ENCODE measurements at places on chromosomes 3 and 15.

- DNase-seq: no peak
Measured at GRCh38 chr3:157311633-157312375, 124.8 kb upstream of the PTX3 start.

DNA sequence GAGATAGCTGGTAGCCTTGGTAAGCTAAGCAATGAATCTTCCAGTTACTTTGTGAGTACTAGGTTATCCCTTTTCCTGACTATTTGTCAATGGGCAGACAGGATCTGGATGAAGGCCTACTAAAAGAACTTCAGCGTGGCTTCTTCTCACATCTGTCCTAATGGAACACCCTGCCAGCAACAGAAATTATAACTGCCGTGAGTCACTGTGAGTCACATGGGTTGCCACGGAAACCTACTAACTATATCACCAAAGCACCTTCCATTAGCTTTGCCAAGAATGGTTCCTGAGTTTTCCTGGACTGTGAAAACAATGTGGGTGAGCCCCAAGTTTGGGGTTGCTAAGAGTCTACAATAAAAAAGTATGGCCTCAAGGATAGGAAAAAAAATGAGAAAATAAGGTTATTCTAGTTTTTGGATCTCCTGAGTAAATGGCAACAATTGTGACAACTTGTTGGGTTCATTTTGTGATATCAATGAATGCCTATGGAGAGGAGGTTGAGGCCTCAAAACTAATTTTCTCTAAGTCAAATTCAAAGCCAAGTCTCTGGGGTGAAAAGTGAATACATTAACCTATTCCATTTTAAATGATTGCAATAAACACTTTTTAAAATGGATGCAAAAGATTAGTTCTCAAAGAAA lies 195.1 kb upstream of the ICE2 start:
- no peak for DNase-seq

GRCh38 chr3:62132027-62132602 lies 241.2 kb downstream of the FEZF2 start:
- DNase-seq: no peak

- no peak for DNase-seq
Measured at GRCh38 chr3:132679911-132680310, 19.8 kb downstream of the UBA5 start.

DNA sequence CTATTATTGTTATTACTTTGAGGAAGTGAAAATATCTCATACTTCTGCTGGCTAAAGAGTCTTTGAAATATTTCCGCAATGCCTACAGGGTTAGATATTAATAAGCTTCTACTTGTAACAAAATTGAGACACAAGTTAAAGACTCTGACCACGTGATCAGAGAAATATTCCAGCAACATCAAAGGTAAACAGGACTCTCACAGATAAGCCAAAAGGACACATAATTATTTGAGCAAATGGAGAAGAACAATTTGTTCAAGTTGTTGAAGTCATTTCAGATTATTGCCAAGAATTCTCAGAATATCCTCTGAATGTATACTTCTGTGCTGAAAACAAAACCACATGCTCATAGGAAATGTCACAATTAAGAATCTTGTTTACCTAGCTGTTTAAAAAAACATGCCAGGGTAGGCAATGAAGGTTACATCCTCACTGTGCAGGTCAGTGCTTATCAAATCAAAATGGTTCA lies 225.8 kb upstream of the ALCAM start:
- no peak for DNase-seq

- no peak for DNase-seq
Measured at GRCh38 chr3:178318340-178318739, 217.9 kb upstream of the KCNMB2 start.

DNA sequence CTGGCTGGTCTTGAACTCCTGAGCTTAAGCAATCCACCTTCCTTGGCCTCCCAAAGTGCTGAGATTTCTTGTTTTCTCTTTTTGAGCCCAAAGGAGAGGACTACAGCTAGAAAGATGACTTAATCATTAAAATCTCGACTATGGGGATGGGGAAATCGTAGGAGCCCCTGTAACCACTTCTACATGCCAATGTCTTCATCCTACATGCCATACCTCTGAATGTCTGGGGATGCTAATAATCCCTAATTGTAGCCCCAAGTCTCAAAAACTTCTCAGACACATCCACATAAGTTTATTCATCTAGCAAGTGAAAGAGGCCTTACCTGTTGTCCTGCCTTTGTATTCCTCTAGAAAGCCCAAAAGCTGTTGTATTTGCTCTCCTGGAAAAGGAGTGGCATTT lies 3.7 kb upstream of the RHOV start:
- DNase-seq: no peak

- no peak for DNase-seq
Measured at GRCh38 chr3:108178676-108179075, 43.5 kb downstream of the IFT57 start.

DNA sequence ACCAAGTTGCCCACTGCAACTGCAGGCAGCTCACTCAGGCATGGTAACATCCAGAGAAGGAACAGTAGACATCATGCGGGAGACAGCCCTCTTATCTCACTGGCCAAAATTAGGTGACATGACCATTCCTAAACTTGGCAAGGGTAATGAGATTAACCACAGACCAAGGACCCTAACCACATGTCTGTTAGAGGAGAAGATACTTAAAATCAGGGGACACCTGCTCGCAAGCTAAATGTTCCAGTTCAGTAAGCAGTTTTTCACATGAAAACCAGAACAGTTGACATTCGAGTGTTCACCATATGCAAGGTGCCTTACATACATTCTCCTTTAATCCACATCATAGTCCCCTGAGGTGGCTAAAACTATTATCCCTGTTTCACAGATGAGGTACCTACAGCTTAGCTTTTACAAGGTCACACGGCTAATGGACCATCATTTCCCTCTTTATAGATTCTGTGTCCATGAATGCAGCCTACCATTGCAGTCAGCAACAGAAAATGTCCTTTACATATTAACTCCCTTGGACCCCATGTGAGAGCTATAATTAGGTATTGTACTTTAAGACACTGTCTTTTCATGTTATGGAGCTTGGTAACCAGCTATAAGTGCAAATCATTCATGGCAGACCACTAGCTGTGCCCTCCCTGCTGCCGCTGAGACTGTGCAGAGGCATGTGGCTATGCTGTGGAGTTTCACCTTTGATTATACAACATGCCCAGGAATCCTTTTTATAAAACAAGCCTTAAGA lies 154.1 kb downstream of the LIPC start:
- no peak for DNase-seq

- no peak for DNase-seq
Measured at GRCh38 chr15:99615460-99615859, 49.7 kb downstream of the MEF2A start.

DNA sequence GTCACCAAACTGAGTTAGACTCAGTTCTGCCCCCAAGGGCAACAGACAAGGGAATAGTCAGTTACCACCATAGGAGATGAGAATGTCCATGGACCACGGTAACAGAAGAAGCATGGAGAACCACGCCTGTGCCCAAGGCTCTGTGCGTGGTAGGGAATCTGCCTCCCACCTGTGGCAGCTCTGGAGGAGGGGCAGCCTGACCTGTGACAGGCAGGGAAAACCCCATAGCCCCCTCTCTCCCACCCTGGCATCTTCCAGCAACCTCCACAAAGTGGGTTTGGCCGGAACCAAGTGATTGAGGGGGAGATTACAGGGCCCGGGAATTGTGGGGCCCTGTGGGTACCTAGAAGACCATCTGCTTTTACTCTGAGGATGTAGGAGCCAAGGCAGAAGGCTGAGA lies 14.3 kb upstream of the LTF start:
- no peak for DNase-seq

DNA sequence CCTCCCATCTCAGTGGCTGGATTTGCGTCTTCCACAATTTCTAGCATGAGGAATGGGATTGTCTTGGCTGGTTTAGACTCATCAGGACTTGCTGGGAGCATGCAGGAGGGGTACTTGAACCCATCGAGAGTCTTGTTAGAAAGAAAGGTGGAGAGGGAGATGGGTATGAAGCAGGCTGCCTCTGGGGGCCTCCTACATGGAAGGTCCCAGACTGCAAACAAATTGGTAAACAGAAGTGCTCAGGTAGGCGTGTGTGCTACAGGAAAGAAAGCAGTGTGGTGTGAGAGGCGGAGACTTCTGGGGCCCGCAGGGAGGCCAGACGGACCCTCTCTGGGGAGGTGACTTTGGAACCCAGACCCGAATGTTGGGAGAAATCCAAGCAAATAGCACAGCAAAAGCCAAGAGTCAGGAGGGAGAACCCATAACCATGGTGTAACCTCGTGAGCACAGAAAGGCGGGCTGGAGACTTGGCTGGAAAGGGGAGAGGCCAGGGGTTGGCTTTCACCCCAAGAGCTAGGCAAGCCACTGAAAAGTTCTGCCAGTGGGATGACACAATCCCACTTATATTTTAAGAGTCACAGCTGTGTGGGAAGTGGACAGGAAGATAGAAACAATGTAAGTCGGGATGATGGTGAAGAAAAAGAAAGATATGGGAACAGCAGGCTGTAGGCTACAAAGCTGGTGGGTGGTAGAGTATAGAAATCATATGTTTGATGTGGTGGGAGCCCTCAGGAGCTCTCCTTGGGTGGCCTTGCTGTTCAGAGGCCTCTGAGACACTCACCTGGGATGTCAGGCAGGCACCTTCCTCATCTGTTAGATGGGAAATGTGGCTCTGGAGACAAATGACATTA lies 130.1 kb upstream of the PRR20G start:
- DNase-seq: no peak

DNA sequence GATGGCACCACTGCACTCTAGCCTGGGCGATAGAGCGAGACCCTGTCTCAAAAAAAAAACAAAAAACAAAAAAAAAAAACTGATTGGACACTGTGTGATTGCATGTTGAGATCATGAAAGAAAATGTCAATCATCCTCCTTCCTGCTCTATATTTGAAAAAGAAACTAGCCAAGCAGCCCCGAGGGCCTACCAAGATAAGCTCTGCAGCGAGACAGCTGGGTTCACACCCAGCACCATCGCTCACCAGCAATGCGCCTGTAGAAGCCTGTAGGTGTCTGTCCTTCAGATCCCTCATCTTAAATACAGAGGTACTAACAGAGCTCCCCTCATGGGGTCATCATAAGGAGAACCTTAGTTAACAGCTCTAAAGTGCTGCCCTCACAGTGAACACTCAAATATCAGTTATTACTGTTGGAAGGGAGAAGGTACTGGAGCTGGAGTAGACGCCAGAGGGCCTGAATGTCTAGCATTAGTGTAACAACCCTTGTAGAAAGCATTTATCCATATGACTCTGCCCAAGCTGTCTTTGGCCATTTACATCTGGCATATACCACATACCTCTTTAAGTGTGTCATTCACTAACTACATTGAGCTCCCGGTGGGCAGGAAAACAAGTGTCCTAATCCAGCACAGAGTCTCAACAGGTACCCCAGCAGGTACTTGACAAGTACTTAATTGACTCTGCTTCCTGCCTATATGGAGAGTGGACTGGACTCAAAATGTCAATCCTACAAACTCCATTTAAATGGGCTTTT lies 22.9 kb downstream of the MYLK start:
- no peak for DNase-seq

DNA sequence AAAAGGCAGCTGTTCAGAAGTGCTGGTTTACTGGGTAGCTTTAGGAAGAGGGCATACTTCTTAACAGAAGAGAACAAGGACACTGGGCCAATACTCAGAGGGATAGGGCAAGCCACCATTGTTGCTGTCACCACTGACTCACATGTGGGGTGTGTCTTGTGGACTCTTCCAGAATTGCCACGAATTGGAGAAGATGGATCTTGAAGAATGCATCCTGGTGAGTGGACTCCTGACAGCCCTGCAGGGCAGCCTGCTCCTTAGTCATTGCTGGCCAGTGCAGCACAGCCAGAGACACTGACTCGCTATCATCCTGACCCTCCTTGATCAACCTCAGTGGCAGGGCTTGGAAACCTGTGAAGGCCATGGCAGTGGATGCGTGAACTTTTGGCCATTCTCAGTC lies 62.3 kb downstream of the UBP1 start:
- no peak for DNase-seq

DNA sequence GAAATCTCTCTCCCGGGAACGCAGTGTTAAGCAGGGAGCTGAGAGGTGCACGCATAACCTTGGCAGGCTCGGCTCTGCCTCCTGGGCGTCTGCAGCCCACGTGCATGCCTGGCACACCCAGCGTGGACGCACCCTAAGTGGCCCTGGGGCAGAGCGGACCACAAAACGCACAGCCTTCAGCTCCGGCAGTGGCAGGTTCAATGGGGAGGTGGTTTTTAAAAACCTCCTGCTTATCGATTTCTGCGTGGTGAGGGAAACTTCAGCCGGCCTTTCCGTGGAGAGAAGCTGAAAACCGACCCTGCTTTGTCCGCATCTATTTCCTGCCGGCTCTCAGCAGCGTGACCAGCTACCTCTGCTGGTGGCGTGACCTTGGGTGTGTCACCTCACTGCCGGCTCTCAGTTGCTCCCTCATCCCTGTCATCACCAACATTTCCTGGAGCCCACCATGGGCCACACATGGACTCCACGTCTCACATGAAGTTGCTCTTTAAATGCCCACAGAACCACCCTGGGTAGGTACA lies 134.8 kb upstream of the MEF2A start:
- DNase-seq: no peak

- peak; percentile 10 for DNase-seq
Measured at GRCh38 chr3:100993309-100993708, at the start of gene ABI3BP. Gene ABI3BP, minus strand, starts transcription at chr3:100993421. Its CDS starts 37 bp downstream, at chr3:100993384.

- DNase-seq: peak; percentile 33
Measured at GRCh38 chr3:150410311-150411105, 2.4 kb downstream of the TSC22D2 start.

DNA sequence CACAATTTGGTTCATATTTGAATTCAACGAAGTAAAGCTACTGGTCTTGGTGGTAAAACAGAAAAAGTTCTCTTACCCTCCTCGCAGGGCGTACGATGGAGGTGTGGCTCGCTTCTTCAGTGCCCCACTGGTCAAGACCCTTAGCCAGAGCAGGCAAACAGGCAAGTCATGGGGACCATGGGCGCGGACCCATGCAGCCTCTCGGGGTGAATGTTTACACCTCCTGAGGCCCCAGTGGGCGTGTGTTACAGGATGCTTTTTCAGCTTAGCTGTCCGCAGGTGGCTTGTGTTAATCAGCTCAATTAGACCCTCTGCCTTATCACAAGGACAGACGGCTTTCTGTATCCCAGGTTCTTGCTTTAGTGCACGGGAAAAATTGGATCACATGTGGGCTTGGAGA lies 991.8 kb downstream of the GBE1 start:
- no peak for DNase-seq

DNA sequence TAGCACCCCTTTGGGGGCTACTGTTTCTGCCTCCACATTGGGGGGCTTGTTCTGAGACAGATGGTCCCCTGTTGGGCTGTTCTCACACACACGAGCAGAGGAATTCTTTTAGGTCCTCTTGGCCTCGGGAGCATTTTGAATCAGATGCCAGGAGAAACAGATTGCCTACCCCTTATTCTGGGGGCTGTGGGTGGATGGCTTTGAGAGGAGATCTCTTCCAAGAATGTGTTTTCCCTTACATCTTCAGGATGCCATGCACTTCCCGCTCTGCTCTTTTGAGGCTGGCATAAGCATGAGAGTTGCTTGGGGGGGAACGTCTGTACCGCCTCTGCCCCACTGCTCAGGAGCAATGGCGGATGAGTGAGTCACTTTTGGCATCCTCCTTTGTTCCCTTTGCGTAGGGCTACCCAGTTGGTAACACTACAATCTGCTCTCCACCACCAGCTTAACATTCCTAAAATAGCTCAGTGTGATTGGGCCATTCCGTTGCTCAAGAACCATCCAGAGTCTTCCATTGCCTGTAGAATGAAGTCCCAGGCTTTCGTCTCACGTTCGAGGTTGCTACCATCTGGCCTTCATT lies 154.4 kb downstream of the RPLP1 start:
- no peak for DNase-seq

GRCh38 chr3:151871639-151872468 lies 1.6 kb upstream of the SUCNR1 start:
- DNase-seq: no peak

GRCh38 chr3:54771050-54771449 lies 156.8 kb downstream of the LRTM1 start:
- DNase-seq: no peak

All from WERI-Rb-1 (cell line).